Renal cortex interstitium (tissue), 15 donors: ENCODE measurements at places on chromosomes 11 and 22. TPM values are rescaled to one million over a fixed set of nuclear protein-coding genes. Genes with fewer than 3 reads are reported as not detected.

GRCh38 chr11:70942593-70942992 lies 309.8 kb downstream of the SHANK2 start:
- no peak for DNase-seq

GRCh38 chr11:35683728-35684339 lies 21.3 kb downstream of the TRIM44 start:
- no peak for DNase-seq

- no peak for DNase-seq
Observed at GRCh38 chr11:114171257-114172054, 111.9 kb downstream of the ZBTB16 start.

DNA sequence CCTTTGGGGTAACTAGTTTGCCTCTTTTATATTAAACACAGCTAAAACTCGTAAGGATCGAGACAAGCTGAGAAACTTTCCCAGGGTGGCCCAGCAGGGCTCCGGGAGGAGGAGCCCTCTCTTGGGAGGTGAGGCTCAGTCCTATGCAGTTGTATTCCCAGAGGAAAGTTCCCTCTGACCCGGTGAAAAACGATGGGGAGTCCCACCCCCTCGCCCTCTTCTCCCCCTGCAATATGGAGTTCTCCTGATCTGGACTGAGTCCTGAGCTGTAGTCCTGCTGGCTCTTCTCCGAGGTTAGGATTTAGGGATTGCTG lies 1.3 kb downstream of the NTM start:
- no peak for DNase-seq

DNA sequence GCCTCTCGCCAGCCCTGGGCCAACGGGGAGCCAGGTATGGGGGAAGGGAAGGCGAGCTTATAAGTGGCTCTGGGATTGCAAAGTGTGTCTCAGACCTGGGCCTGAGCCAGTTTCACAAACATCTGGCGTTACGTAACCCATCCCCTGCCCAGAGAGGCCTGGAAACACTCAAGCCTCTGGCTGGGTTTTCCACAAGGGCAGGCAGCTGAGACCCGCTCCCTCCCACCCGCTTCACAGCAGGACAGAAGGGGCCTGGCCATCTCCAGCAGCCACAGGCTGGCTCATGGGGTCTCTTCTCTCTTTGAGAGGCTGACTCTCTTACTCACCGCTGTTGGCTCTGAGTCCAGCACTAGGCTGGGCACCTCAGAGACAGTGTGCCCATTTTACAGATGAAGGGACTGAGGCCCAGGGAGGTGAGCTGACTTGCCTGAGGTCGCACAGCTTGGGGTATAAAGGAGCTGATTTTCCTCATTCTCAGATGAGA lies 44.5 kb downstream of the TRIOBP start:
- DNase-seq: peak; percentile 76

DNA sequence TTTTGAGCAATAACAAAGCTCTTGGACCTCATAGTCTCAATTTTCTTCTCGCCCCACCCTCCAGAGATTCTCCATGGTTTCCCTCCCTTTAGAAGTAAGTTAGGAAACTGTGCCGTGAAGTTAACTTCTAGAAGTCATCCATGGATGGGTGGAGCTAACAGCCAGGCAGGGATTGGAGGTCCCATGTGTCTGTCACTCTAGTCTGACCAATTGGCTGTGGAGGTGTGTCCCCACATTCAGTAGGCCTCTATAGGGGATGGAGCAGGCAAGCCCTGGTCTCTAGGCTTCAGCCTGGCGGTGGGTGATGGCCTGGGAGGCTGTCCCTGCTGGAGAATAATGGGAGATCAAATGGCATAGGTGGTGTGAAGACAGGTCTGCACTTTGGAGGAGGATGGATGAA lies 50.7 kb downstream of the TP53I11 start:
- no peak for DNase-seq

DNA sequence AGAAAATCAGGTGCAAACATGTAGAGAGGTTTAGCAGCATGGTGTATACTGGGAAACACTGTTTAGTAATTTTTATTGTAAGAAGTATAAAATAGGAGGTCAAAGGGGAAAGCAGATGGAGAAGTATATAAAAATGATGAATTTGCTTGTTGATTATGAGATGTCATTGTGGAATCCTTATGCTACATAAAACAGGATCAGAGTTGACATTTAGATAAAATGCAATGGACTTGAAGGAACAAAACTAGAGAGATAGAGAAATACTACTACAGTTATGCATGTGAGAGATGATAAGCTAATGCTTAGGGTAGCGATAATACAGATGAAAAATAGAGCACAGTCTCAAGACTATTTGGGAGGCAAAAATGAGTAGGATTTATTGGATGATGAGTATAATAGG lies 191.9 kb upstream of the CTSC start:
- DNase-seq: no peak

- DNase-seq: no peak
Observed at GRCh38 chr11:31711137-31711536, 100.0 kb downstream of the PAX6 start.

DNA sequence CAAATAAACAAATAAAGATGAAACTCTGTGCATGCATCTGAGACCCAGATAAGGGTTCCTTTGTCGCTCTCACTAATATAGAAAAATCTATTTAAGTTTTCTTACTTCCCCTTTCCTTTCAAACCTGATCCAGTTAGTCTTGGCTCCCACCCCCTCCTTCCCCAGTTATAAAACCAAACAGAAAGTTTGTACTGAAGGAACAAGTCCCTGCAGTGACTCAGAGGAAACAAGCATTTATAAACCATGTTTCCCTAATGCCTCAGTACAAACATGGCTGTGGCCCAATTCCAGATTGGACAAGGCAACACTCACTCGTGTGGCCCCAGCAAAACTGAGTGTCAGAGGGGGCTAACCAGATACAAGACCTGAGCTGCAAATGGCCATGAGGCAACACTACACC lies 65.5 kb upstream of the ARHGAP20 start:
- no peak for DNase-seq

GRCh38 chr11:118435290-118435892 lies 901 bp upstream of the KMT2A start:
- no peak for DNase-seq

- no peak for DNase-seq
Observed at GRCh38 chr11:122874991-122875390, 7.6 kb upstream of the JHY start.

GRCh38 chr11:65885231-65885630 lies 3.0 kb downstream of the FIBP start:
- DNase-seq: no peak

DNA sequence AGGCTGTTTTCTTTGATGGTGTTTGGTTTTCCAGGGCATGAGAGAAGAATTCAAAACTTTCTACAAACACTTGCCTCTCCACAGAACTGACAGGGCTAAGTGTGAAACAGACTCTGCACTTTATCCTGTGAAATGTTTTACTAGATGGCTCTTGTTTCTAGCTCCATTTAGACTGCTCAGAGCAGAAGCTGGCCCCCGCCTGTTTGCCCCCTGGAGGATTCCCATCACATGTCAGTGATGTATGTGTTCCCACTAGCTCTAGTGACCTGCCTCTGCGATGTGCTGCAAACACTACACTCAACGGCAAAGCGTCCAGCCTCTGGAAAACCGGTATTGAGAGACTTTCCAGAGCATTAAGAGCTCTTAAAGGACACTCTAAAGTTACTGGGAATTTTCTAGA lies 41.4 kb upstream of the PCF11 start:
- no peak for DNase-seq

- no peak for DNase-seq
Observed at GRCh38 chr11:19844806-19845205, 132.2 kb downstream of the NAV2 start.

- DNase-seq: no peak
Observed at GRCh38 chr11:299951-300735, 817 bp upstream of the IFITM5 start.

DNA sequence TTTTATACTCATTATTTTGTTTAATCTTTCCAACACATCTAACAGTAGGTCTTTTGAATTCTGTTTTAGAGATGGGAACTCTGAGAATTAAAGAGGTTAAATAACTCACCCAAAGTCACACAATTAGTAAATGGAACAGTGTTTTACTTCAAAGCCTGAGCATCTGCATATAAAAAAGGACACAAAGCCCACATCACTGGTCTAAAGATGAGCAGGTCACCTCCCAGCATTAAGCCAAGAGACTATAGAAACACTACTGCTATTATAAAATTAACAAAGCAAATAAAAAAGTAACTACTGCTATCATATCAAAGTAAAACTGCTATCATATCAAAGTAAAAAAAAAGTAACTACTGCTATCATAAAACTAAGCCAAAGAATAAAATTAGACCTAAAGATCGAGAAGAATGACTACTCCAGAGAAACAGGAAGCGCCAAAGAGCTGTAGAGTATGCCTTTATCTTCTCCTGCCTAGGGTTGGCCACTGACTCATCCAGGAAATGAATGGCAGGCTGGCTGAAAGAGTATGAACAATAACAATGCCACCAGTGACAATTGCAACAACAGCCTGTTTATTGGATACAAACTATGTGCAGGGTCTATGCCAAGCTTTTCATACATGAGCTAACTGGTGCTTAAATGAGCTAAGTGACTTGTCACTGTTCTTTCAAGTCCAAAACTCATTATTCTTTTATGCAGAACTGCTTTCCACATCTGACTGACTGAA lies 1153.0 kb upstream of the TENM4 start:
- no peak for DNase-seq

- DNase-seq: no peak
Observed at GRCh38 chr11:3685923-3686322, 14.7 kb upstream of the CHRNA10 start.

GRCh38 chr11:62933285-62933684 lies 12.1 kb upstream of the CHRM1 start:
- DNase-seq: no peak

GRCh38 chr11:42802201-42802899 lies 509.4 kb upstream of the API5 start:
- peak; percentile 22 for DNase-seq

- DNase-seq: peak; percentile 67
Observed at GRCh38 chr11:63573881-63574855, 11.0 kb upstream of the PLAAT2 start.

DNA sequence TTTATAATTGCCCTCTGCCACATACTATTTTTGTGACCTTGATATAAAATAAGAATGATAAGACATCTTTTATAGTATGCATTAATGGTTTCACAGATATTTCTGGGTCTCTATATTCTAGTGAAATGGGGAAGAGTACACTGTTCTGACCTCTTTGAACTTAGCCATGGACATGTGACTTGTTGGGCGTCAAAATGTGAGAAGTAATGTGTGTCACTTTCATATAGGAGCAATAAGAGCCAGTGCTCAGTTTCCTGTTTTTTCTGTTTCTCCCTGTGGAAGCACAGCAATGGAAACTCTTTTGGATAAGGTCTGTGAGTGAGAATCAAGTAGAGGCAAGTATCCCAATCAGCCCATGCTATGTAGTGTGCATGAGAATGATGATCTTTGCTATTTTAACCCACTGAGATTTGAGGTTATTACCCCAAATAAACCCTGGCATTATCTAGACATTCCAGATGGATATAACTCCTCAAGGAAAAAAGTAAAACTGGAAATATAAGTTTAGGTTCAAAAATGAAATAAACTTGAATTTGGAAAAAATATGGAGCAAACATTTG lies 60.7 kb downstream of the RAB38 start:
- no peak for DNase-seq

DNA sequence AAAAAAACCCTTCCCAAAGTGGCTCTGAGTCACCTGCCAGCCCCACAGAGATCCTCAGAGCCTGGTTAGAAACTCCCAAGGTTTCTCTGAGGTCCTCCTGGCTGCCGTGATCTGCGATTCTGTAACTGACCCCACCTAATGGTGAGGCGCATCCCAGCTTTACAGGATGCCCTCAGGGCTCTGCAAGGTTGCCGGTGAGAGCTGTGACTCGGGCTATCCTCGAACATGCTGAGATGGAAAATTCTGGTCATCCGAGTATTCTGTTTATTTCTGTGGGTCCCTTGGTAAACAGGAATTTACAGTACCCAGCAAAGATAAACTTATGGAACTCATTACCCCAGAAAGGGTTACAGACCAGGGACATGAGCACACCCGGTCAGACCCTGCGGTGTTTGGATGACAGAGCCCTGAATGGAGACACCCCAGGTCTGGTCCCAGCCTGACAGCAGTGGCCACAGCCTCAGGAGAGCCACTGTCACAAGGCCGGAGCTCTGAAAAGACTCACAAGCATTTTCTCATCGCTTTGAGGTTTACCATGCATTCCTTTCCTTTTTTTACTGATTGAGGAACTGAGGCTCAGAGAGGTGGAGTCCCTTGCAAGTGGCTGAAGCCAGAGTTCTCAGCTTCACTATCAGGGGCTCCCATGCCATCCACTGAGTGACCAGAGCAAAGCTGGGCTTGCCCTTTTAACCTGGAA lies 22.2 kb downstream of the LIF start:
- DNase-seq: no peak

GRCh38 chr22:43442386-43443151 lies 30.8 kb downstream of the MPPED1 start:
- no peak for DNase-seq

DNA sequence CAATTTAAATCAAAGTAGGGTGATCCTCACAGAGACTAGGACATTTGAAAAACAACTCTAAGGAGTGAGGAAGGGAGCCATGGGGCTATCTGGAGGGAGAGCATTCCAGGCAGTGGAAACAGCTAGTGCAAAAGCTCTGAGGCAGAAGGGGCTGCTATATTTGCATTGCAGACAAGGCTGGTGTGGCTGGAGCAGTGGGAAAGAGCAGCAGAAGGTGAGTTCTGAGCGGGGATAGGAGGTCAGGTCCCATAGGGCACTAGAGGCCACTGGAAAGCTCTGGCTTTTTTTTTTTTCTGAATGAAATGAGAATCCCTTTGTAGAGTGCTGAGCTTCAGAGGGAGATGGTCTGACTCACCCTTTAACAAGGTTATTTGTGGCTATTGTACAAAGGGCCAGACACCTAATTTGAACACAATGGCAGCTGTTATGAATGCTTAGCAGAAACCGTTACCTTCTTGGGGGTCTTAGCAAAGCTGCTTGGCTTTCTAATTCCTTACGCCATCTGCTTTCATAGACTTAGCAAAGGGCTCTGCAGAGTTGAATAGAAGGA lies 291.6 kb downstream of the BUD13 start:
- DNase-seq: no peak

DNA sequence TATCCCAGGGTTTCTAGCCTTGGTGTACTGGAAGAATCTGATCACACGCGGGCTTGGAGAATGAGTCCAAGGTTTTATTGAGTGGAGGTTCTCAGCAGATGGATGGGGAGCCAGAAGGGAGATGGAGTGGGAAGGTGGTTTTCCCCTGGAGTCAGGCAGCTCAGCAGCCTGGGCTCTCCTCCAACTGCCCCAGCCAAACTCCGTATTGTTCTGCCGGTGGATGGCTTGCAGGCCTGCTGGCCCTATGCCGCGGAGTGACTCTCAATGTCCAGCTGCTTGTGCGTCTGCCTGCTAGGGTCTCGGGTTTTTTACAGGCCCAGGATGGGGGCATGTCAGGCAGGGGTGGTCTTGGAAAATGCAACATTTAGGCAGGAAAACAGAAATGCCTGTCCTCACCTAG lies 162.4 kb upstream of the LMO1 start:
- DNase-seq: no peak

Gene MS4A6E
- not detected for polyA plus RNA-seq

Gene NPTXR
- 5.5 TPM for polyA plus RNA-seq

Gene OR4D5
- not detected for polyA plus RNA-seq

Gene CCDC188
- polyA plus RNA-seq: 1.3 TPM

Gene FXYD2
- polyA plus RNA-seq: 363 TPM

Gene NAV2
- polyA plus RNA-seq: 36.9 TPM

Gene OR51B2
- not detected for polyA plus RNA-seq

Gene SLC1A2
- 0.47 TPM for polyA plus RNA-seq

Gene TCN1
- not detected for polyA plus RNA-seq

Gene C22orf15
- 2.4 TPM for polyA plus RNA-seq

Gene MRPL40
- 48.0 TPM for polyA plus RNA-seq
